ENCODE measurements at places on chromosomes 6 and 20.
A peak's percentile ranks its signal among the peaks of the same experiment; 100 is the strongest.

- H3K4me1 ChIP-seq, result no peaks in the 10 kb centered on the region
- no peaks in the 10 kb centered on the region for H3K27me3 ChIP-seq
- no peak overlapping the region for H3K27ac ChIP-seq
- H3K36me3 ChIP-seq, result no peaks in the 10 kb centered on the region
- DNase-seq, result no peak
- no peak overlapping the region for H3K4me3 ChIP-seq
These were observed 1095.2 kb downstream of the GRIK2 start for GRCh38 chr6:102488729-102489128.

GRCh38 chr6:98653179-98653578 is 181.2 kb upstream of the POU3F2 start:
- no peaks in the 10 kb centered on the region for H3K36me3 ChIP-seq
- no peak for DNase-seq
- no peak overlapping the region for H3K4me3 ChIP-seq
- no peaks in the 10 kb centered on the region for H3K27me3 ChIP-seq
- no peak overlapping the region for H3K27ac ChIP-seq

DNA sequence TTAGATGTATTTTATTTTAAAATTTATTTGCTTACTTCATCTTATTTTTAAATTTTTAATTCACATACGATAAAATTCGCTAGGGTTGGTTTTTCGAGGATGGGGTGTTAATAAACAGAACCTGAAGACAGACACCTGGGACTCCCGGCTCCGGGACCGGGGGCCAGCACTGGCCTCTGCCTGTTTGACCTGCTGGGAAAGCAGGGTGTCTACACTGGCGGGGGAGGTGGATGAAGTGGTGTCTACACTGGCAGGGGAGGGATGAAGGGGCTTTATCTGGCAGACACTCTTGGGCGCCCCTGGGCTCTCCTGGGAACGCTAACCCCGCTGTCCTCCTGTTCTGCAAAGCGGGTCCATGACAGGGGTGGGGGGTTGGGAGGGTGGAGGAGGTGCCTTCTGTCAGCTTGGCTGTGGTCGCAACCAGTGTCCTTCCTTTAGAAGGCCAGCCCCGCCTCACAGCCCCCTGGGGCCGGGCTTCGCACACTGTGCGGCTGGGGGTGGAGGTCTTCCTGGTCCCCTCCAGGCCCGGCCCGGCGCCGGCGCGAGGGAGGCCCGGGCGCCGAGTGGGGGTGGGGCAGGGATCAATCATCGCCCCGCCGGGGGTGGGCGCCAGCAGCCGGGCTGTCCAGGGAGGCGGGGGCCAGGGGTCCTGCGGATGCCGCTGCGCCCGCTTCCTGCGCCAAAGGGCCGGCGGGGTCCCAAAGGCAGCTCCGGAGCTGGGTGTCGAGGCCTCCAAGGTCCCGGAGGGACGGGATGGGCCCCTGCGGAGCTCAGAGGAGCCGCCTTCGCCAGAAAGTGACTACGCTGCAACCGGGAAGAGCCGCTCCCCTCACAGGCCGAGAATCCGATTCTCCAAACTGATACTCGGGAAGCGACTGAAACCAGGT is 1.8 kb downstream of the GATA5 start:
- H3K36me3 ChIP-seq, result no peaks in the 10 kb centered on the region
- no peak for DNase-seq
- H3K4me3 ChIP-seq, result no peak overlapping the region
- no peaks in the 10 kb centered on the region for H3K4me1 ChIP-seq
- peaks cover 48% of the 10 kb centered on the region for H3K27me3 ChIP-seq

GRCh38 chr6:117545161-117545595 is 57.1 kb downstream of the GOPC start:
- no peak overlapping the region for H3K27ac ChIP-seq
- H3K4me3 ChIP-seq, result no peak overlapping the region
- DNase-seq, result no peak
- H3K27me3 ChIP-seq, result peaks cover 17% of the 10 kb centered on the region
- peaks cover 40% of the 10 kb centered on the region for H3K4me1 ChIP-seq

DNA sequence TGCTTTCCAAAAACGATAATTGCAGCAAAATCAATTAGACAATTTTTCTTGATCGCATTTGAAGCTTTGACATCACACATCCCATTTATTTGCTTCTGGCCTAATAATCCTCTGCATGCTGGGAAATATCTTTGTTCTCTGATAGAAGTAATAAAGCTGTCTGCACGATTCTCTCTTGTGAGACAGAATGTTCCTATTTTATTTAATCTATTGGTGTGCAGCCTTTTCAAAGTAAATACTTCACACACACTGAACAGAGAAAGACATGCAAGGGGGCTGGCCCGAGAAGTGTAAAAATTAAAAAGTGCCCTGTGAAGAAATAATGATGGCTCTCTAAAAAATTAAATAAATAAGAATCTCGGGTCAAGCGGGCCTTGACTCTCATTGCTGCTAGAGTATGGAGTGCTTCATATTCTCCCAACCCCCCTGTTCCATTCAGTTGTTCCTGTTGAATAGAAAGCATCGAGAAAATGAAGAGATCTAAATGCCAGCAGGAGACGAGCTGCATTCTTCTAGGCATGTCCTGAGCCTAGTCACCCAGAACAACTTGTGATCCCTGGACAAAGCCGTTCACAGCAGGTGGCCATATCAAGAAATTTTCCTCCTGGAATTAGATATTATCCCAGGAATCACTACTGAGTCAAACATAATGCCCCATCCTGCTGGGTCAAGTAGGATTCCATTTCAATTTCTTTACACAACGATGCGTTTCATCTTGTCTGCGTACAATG is 625.9 kb upstream of the EPHA7 start:
- DNase-seq, result no peak
- no peaks in the 10 kb centered on the region for H3K36me3 ChIP-seq
- H3K27me3 ChIP-seq, result no peaks in the 10 kb centered on the region
- no peak overlapping the region for H3K4me3 ChIP-seq
- no peak overlapping the region for H3K27ac ChIP-seq

DNA sequence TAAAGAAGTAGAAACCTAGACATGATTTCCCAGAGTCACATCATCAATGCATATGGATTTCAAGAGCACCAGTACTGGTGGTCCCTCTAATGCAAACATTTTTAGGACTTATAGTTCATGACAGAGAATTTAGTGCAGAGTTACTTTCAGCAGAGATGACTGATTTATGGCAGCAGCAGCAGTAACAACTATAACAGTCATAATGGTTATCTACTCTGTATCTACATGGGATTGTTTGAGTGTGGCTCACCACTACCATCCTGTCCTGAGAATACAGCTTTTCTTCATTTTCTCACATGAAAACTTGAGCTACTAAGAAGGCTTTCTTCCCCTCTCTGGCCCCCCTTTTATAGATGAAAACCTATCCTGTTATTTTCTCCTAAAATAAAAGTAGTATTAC is 128.5 kb upstream of the ENPP5 start:
- H3K4me3 ChIP-seq, result no peak overlapping the region
- peaks cover 51% of the 10 kb centered on the region for H3K27me3 ChIP-seq
- H3K36me3 ChIP-seq, result no peaks in the 10 kb centered on the region
- DNase-seq, result no peak
- no peak overlapping the region for H3K27ac ChIP-seq

DNA sequence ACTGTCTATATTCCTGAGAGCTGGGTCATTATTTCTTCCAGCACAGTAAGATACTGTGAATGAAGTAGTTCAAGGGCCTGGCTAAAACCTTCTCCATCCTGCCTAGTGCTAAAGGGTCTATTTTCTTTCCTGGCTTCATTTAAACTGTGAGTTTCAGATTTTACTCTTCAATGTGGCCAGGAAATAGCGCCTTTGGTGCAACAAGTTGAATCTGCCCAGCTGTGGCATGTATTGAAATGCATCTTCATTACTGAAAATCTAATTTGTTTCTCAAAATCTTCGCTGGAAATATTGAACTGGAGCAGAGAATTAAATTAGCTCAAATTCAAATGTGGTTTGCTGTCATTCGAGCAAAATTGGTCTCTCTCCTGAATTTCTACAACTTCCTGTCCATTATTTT is 114.6 kb upstream of the KCNG1 start:
- H3K27ac ChIP-seq, result no peak overlapping the region
- no peaks in the 10 kb centered on the region for H3K4me1 ChIP-seq
- H3K36me3 ChIP-seq, result no peaks in the 10 kb centered on the region
- peaks cover 19% of the 10 kb centered on the region for H3K27me3 ChIP-seq
- H3K4me3 ChIP-seq, result no peak overlapping the region
- no peak for DNase-seq

DNA sequence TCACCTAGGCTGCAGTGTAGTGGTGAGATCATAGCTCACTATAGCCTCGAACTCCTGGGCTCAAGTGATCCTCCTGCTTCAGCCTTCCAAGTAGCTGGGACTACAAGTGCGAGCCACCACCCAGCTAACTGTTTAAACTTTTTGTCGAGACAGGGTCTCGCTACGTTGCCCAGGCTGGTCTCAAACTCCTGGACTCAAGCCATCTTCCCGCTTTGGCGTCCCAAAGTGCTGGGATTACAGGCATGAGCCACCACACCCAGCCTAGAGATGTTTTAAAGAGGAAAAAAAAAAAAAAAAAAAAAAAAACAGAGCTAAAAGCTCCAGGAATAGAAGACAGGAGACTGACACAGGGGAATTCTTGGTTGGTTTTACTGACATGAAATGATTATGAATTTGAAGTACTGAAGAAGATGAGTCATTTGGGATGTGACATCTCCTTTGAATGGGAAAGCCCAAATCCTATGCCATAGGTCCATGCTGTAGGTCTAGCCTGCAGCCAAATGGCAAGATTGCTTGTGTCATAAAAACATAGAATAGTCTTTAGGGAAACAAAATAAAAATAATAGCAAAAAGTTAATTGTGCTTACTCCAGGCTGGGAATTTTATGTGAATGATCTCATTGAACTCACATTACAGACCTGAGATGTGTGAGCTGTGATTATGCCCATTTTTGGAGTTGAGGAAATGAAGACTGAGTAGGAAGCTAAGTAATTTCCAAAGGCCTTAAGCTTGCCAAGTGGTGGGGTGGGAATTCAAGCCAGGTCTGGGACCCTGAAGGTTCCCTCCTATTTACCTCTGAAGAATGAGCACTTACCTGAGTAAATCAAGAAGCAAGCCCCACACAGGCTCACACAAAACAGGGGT is 24.3 kb upstream of the NHSL1 start:
- H3K36me3 ChIP-seq, result no peaks in the 10 kb centered on the region
- peaks cover 10% of the 10 kb centered on the region for H3K27me3 ChIP-seq
- DNase-seq, result no peak
- H3K4me3 ChIP-seq, result no peak overlapping the region

- peaks cover 53% of the 10 kb centered on the region for H3K27me3 ChIP-seq
- peak; percentile 19 for DNase-seq
- no peaks in the 10 kb centered on the region for H3K36me3 ChIP-seq
- no peaks in the 10 kb centered on the region for H3K4me1 ChIP-seq
These were observed 4.8 kb downstream of the F13A1 start for GRCh38 chr6:6315660-6316059.

DNA sequence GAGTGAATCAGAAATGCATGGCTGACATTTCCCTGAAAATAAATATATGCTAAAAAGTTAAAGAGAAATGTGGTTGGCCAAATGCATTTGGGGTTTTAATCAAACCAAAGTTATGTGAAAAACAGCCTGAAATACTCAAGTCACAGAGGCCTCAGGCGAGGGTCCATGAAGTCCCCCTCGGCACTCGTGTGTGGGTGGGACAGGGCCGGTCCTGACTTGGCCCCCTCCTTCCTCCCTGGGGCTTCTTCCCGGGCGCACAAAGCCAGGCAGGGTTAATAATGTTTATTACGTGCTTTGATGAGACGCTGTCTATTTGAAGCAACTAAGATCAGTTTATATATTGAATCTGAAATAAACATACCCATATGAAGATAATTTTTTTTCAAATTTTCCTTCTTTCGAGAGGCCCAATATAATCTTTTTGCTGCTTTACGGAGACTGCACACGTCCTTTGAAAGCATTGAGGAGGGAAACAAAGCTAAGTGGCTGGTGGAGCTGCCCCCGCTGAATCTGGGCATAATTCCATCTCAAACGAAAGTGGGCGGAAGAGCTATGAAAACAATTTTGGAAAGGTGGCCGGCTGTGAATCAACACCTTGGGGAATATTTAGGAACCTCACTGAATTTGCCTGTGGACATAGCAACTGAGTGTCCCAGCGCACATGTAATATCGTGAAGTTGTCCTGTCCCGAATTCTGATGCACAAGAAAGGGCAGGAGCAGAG is 55.8 kb upstream of the SMOC2 start:
- no peak for DNase-seq
- H3K4me1 ChIP-seq, result no peaks in the 10 kb centered on the region
- H3K4me3 ChIP-seq, result no peak overlapping the region
- no peaks in the 10 kb centered on the region for H3K27me3 ChIP-seq

DNA sequence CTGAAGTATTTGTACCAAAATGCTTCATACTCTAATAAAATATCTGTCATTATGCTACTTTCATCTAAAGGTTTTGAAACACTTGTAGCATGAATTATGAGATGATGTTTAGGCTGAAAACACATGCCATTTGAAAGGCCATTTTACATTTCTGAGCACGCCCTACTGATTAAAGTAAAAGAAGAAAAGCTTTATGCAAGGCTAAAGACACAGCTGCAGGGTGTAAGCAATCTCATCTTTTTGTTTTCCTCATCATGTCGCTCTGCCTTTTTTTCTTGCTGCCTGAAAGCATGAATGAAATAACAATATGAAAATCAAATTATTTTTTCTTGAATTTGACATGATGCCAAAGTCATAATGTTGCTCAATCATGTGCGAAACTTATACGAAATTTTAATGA is 148.6 kb upstream of the ARG1 start:
- no peak for DNase-seq
- H3K36me3 ChIP-seq, result peaks cover 8% of the 10 kb centered on the region
- no peak overlapping the region for H3K4me3 ChIP-seq
- peaks cover 38% of the 10 kb centered on the region for H3K4me1 ChIP-seq

GRCh38 chr6:36610041-36610955 is 16.1 kb downstream of the SRSF3 start:
- H3K27me3 ChIP-seq, result no peaks in the 10 kb centered on the region
- peaks cover 44% of the 10 kb centered on the region for H3K4me1 ChIP-seq
- DNase-seq, result no peak
- H3K36me3 ChIP-seq, result peaks cover 36% of the 10 kb centered on the region
- peak overlapping the region; percentile 47 for H3K27ac ChIP-seq

DNA sequence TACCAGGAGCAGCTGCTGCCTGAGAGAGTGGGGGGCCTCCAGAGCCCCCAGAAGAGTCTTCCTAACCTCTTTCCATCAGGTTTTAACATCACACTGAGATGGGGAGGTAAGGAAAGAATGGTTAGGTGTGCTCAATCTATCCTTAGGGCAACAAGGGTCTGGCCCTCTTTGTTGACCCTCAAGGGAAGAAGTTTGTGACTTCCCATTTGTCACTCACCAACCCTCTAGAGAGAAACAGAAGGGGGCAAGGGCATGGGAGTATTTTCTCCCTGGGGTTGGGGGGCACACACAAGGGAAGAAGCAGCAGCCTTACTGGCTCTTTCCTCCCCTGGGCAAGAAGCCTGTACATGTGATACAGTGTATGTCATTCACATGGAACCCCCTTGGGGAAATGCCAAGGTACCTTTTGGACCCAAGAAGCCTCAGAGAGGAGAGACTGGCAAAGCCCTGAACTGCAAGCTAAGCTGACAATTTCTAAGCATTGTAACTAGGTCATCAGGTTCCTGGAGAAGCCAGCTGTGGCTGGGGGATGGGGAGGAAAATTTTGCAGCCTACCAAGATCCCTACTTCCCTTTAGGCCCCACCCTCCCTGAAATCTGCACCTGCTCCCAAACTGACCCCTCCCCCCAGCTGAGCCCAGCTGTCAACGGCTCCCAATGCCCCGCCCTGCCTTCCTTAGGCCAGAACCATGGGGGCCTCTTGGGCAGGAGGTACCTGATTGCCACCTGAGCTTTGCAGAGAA is 14.5 kb downstream of the BCL2L1 start:
- no peak overlapping the region for H3K4me3 ChIP-seq

- peaks cover 78% of the 10 kb centered on the region for H3K27me3 ChIP-seq
- DNase-seq, result peak; percentile 59
- H3K4me3 ChIP-seq, result peak within 1 kb of the TSS; percentile 34
- H3K36me3 ChIP-seq, result no peaks in the 10 kb centered on the region
These were observed at the start of gene KCNB1 for GRCh38 chr20:49482621-49483017. Gene KCNB1 (minus strand): TSS chr20:49482668. CDS start chr20:49482480, 188 bp downstream.
